ENCODE measurements at places on chromosomes 4 and X. TPM values are rescaled to one million over a fixed set of nuclear protein-coding genes. Genes with fewer than 3 reads are reported as not detected.

DNA sequence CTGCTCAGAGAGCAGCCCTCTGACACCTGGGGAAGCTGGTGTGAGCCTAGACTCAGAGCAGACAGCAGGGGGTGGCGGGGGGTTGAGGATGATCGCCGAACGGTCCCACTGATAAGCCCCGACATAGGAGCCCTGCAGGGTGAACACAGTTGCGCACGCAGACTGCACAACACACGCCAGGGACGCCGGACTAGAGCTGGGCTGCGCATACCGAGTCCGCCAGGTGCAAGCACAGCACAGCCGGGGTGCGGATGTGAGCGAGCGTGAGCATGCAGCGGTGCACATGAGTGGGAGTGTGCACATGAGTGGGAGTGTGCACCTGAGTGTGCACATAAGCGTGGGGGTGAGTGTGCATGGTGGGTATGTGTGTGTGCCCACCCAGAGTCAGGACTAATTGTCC is 36.7 kb downstream of the FAM53A start:
- no peak for DNase-seq

DNA sequence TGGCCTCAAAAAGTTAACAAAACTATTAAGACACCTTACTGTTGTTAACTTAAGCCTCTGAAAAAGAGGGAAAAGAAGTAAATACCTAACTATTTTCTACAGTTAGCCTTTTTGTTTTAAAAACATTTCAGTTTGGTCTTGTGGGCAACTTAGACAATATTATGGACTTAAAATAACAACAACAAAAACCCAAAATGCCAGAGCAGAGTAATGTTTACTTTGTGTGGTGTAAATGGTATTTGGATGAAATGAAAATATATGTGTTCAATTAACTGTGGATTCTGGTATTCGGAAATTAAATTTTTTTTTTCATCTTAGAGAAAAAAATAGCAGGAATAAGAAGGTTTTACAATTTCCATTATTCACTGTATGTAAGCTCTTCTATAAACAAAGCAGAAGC is 79.6 kb upstream of the NPNT start:
- DNase-seq: no peak

DNA sequence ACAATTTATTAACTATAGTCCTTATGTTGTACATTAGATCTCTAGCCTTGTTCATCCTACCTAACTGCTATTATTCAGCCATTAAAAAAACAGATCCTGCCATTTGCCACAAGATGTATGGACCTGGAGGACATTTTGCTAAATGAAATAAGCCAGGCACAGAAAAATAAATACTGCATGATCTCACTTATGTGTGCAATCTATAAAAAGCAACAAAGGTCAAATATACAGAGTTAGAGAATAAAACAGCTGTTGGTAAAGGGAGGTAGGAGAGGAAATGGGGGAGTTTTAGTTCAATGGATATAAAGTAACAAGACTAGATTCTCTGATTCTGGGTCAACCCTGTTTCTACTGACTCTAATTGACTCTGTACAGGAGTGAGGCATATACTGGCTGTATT is 103.3 kb upstream of the FAM9C start:
- no peak for DNase-seq

DNA sequence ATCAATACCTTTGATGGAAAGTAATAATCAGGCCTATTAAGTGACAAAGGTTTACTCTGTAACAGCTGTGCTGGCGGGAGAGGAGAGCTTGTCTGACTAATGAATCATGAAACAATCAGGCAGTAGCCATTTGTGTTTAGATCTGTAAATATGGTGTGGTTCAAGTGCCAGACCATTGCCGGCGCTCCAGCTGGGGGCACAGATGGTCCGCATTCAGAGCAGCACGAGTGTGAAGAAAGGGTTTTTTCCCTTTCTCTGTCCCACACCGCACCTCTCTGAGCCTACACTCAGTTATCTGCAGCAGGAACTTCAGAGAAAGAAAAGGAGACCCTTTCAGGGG is 111.3 kb upstream of the PAQR3 start:
- DNase-seq: no peak

GRCh38 chrX:39857780-39858179 is 240.0 kb downstream of the BCOR start:
- DNase-seq: no peak

DNA sequence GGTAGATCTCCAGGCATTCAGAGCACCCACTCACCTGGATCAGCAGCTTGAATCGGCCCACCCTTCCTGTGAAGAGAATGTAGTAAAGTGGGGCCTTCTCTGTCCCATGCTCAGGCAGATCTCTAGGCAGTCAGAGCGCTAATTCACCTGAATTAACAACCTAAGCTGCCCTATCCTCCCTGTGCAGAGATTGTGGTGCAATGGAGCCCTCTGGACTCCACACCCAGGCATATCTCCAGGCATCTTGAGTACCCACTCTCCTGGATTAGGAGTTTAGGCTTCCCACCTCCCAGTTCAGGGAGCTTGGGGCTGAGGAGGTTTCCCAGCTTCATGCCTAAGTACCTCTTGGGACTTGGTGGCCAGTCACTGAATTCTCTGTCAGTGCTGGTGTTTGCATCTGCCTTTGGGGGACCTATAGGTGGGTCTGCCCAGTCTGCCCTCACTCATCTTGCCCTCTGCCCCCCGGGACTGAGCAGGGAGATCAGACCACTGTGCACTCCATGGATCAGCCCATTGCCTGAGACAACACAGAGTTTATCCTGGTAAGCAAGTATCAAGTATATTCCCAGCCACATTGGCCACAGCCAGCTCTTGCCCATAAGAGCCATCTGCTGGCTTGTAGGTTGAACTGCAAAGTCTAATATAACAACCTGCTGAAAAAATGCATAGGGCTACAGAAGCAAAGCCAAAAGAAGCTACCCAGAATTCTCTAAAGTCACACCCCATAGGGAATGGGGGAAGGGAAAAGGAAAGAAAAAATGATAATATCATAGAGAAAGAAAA is 372.9 kb downstream of the KLHL13 start:
- no peak for DNase-seq

DNA sequence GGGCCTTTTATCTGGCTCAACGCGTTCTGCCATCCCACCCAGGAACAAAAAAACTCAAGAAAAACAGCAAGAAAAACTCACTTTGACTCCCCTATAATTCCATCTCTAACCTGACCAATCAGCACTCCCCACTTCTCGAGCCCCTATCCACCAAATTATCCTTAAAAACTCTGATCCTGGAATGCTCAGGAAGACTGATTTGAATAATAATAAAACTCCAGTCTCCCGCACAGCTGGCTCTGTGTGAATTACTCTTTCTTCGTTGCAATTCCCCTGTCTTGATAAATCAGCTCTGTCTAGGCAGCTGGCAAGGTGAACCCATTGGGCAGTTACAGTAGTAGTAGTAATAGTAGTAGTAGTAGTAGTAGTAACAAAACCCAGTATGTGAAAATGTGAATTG is 165.7 kb upstream of the CASK start:
- no peak for DNase-seq

GRCh38 chr4:120613778-120614177 is 308.7 kb downstream of the PRDM5 start:
- DNase-seq: no peak

- DNase-seq: no peak
Measured at GRCh38 chr4:68581383-68582338, 5.5 kb upstream of the UGT2B17 start.

DNA sequence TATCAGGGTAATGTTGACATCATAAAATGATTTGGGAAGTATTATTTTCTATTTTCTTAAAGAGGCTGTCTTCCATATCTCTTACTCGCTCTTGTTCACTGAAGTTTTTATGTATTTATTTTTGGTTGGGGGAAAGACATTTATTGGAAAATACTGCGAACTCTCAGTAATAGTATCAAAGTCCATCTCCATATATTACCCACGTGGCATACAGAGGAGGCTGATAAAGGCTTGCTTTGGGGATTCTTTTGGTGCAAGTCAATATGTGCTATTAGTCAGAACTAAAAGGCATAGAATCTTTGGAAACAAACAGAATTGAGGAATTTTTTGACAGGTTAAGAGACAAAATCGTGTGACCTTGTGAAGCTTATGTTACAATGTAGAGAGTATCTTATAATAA is 101.3 kb downstream of the NYX start:
- no peak for DNase-seq

- DNase-seq: no peak
Measured at GRCh38 chr4:164396439-164396838, 357.5 kb upstream of the SMIM31 start.

DNA sequence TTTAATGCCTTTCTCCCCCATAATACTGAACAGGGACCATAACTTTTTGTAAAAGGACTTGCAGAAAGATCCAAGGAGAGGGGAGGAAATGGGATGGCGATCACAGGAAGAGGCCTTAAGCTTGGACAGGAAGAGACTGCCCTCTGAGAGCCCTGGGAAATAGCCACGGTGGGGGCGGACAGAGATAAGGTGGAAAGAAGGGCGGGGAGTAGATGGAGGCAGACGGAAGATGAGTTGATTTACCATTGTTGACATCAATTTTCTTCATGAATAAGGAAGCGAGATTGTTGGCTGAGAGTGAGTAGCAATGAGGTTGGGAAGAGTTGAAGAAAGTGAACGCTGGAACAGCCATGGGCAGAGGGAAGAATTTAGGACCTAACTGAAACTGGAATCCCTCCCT is 63.4 kb downstream of the RASGEF1B start:
- no peak for DNase-seq

DNA sequence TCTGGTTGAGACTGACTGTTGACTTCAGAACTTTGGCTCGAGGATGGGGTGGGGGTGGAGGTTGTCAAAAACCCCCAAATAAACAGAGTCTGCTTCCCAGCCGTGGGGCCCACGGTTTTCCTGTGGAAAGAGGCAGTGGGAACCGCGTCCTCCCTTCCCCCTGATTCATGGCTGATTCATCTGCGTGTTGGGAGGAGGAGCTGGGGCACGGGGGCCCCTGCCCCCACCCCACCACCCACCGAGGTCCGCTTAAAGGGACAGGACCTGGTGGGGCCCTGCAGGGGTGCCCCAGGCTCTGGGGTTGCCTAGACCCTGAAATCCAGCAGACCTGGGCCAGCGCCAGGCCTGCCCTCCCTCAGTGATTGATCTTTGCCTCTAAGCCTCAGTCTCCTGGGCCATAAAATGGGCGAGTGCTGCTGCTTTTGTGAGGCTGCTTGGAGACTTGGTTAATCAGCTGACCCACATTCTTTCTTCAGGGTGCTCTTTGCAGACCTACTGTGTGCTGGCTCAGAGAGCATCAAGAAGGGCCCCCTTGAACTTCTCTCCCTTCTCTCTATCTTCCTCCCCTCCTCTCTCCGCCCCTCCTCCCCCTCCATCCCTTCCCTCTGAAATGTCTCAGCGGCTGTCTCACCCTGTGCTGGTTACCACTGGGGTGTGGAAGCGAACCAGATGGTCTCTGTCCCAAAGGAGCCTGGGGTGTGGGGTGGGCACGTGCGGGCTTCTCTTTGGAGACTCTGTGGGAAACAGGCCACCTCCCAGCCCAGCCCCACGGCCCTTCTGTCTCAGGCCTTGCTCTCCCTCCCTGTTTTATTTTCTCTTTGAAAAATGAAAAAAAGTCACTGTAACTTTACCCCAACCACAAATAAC is 9.1 kb downstream of the HTRA3 start:
- no peak for DNase-seq

DNA sequence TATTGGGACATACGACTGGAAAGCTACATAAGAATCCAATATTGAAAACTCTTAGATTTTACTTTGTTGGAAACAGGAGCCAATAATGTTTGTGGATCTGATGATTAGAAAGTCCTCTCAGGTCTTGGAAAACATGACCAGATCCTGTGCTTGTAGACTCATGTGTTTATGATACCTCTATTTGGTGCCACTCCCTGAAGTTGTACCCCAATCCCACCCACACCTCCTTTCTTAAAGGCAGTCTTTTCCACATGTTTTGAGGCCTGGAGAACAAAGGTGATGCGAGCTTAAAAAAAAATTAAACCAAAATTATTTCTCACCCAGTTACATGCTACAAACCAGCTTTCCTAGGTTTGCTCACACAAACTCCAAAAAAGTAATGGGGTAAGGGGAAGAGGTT is 262.7 kb downstream of the PTTG2 start:
- no peak for DNase-seq

- DNase-seq: peak; percentile 15
Measured at GRCh38 chrX:21745756-21746155, 12.2 kb downstream of the SMPX start.

DNA sequence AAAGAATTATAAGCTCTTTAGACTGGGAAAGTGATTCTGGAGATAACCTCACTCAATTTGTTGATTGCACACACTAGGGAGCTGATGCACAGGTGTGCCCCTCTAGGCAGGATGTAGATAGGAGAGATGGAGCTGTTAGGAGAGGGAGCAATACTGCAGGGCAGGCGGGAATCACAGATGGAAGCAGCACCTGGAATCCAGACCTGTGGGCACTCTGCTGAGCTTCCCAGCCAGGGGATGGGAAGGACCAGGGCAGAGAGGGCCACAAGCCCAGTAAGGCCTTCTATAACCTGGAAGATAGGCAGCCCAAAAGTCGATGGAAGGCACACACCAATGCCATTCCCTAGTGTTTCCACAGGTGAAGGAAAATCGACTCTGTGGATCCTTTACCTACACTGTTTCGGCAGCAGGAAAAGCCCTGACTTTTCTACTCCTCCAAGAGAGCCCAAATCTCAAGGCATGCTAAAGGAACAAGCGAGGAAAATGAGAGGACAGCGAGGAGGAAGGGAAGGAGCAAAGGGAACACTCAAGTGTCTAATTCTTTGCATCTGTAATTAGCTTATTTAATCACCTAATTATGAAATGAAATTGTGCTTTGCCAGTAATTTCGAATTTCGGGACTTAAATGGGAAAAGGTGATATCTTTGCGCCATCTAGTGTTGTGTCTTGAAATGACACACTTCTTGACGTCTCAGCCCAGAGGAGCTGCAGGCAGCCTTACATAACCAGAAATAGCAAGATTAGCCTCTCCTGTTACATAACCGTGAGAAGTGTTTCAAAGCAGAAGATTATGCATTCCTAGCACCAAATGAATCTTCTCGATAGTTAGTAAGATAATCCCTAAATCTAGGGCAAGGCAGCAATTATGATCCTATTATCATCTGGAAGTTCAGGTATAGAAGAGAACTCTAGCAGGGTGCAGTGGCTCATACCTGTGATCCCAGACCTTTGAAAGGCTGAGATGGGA is 31.0 kb upstream of the TLR3 start:
- DNase-seq: peak; percentile 54

F11 gene
- not detected for total RNA-seq

WDR13 gene
- total RNA-seq: 143 TPM

CYTL1 gene
- total RNA-seq: not detected

SGMS2 gene
- 81.5 TPM for total RNA-seq

SLC25A53 gene
- 6.9 TPM for total RNA-seq
